ENCODE measurements at places on chromosomes 3 and 15.
A peak's percentile ranks its signal among the peaks of the same experiment; 100 is the strongest.

- DNase-seq: no peak
Observed at GRCh38 chr15:69955240-69955894, 142.3 kb downstream of the TLE3 start.

DNA sequence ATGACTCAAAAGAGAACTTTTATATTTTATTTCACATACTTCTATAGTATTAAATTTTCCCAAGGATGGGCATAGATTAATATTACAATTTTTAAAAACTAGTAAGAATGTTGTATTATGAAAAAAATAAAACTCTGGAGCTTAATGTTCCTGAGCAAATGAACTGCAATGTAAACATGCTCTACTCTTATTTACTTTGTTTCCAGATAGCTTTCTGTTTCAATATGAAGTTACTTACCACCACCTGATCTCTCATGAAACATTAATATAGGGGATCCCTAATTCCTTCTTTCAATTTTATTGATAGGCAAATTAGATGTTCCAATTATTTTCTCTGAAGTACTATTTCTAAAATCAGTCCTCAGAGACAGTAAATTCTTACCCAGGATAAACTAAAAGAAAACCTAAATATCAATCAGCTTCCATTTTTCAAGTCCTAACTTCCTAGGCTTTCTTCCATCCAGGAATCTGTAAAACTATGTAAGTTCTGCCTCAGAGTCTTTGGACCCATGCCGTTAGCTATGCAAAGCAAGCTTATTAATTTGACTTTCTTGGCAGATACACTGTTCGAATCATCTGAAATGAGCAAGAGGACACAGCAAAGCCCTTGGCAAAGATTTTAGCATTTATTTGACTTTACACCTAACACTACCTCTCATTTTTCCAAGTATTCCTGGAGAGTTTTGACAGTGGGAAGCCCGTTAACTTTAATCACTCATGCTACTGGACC lies 93.2 kb downstream of the PLCH1 start:
- DNase-seq: no peak

DNA sequence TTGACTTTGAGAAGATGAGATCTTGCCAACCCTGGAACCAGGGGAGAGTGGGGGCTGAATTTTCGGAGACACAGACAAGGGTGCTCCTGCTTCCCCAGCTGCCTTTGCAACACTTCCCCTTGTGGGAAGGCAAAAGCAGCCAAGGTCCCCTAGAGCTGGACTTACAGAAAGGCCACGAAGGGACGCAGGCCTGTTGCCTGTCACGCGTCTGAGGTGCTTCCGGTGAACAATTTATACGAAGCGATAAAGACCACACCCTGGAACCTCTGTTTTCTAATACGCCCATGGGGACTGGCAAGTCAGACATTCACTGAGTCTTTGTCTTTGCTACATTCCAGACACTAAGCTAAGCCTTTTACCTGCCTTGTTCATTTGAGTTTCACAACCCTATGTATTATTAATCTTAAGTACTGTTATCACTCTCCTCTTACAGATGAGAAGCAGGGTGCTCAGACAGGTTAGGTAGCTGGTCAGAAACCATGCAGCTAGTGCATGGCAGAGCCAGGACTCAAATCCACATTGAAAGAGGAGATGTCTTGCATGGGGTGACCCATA lies 13.2 kb downstream of the MEGF11 start:
- DNase-seq: peak; percentile 81

GRCh38 chr15:49900006-49900902 lies 218.8 kb downstream of the ATP8B4 start:
- no peak for DNase-seq

DNA sequence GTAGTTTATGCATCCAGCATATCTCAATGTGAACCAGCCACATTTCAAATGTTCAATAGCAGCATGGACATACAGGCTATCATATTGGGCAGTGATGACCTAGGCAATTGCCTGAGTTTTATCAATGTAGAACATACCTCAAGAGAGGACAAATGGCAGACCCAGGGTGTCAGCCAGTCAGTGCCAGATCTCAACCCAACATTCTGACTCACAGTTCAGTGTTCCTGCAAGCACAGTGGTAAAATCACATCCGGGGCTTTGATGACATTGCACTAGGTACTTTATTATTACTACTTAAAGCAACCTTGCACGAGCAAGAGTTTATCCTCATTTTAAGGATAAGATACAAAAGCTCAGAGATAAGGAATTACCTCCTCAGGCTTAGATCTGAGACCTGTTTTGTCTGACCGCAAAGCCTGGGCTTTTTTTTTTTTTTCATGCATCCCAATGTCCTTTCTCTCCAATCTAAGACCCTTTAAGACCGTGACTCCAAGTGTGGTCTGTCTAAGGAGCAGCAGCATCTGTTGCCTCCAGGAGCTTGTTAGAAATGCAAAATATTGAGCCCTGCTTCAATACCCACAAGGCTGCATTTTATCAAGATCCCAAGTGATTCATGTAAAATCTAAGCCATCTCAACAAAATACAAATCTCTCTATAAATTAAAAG lies 60.1 kb downstream of the SLC12A1 start:
- DNase-seq: no peak

GRCh38 chr3:15654891-15655290 lies 53.3 kb downstream of the BTD start:
- DNase-seq: no peak

GRCh38 chr15:35470441-35470840 lies 75.5 kb downstream of the DPH6 start:
- no peak for DNase-seq

DNA sequence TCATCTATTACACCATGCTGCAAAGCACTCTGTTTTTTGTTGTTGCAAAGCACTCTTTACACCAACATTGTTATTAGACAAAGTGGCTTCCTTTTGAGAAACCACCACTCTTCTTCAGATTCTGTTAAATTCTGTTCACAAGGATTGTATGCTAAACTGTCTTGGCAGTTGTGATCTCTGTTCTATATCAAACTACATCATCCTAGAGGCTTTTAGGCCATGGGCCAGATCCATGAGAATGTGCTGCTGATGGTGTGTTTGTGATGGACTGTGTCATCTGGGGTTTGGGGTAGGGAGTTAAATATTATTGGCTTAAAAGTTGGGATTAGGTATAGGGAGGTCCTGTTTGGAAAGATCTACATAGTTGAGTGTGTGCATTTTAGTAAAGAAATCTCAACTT lies 229.8 kb downstream of the GAP43 start:
- DNase-seq: no peak

- no peak for DNase-seq
Observed at GRCh38 chr15:70401709-70402108, 304.0 kb upstream of the TLE3 start.

DNA sequence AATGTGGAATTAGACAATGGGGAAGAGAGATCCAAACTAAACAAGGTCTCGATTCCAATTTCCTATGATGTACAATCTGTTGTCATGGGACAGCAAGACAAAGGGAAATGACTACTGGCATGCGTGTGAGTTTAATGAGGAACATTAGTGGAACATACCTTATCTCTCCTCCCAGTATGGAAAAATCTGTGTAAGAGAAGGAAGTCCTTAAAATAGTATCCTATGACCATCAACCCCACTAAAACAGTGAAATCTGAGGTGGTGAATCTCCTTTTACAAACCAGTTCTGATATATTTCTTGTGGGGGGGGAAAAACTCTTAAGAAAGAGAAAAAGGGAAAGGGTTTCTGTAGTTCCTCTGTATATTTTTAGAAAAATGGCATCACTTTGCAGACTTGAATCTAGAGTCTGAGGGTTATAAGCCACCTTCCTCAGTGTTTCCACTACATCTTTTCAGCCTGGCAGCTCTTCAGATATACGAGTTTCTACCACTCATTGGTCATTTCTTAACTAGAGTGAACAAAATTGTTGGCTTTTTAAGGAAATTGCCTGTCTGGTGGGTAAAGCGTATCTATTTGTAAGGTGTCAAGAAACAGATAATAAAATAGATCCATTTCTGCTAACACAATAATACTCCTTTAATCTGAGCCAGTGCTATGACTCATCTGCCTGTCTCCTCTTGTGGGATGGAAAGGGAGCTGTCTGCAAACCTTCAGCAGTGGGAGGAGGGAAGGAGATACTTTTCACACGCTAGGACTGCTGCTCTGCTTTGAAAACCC lies 3.0 kb upstream of the TNFAIP8L3 start:
- DNase-seq: no peak

DNA sequence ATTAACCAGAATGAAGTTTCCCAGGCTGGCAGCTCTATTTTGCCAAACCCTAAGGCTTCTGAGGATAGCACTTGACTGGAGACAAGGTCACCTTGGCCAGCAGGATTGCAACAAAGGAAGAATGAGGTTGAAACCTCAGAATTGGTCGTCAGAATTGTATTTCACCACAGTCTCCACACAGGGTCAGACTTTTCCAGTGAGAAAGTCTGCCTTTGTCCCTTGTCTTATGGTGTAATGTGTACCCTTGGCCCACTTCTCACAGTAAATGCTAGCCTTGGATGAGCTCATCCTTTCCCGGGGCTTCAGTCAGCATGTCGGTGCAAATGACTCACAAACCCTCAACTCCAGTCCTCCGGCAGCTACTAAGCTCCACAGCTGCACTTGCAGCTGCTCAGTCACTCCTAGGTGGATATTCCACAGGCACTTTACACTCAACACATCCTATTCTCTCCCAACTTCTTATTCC lies 19.7 kb downstream of the SSR3 start:
- peak; percentile 90 for DNase-seq

- no peak for DNase-seq
Observed at GRCh38 chr15:90351479-90352106, 491 bp upstream of the ZNF774 start.

- no peak for DNase-seq
Observed at GRCh38 chr3:184299488-184300377, 692 bp downstream of the PSMD2 start.

- DNase-seq: no peak
Observed at GRCh38 chr3:122903171-122903570, 108.3 kb downstream of the SLC49A4 start.

- no peak for DNase-seq
Observed at GRCh38 chr15:60573936-60574335, 95.0 kb upstream of the ICE2 start.

- DNase-seq: no peak
Observed at GRCh38 chr15:69518806-69519205, 66.2 kb downstream of the RPLP1 start.

DNA sequence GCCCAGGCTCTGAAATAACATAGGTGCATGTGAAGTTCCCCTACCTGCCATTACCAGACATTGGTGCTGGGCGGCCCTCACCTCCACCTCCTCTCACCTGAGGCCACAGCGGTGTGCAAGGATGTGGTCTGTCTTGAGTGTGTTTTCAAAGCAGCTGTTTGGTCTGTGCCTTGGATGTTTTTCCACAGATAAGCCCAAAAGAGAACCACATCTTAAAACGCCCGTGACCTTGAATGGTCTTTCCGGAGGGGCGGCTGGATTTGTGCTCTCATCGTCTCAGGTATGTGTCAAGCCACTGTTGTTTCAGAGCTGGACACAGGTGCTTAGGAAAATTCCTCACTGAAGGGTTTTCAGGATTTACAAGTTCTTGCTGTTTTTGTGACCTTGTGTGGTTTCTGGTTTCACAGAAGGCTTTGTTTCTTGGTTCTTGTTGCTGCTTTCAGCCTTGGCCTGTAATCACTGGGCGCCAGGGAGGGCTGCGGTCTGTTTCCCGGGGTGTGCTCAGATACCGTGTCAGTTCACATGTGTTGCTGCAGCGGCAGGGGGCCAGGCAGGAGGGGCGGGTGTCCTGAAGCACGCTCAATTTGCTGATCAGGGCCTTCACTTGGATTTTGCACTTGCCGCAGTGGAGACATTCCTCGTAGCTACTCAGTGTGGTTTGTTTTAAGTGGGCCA lies 128.4 kb downstream of the IGF1R start:
- peak; percentile 47 for DNase-seq

- DNase-seq: no peak
Observed at GRCh38 chr3:112126511-112126911, 6.5 kb downstream of the GCSAM start.

DNA sequence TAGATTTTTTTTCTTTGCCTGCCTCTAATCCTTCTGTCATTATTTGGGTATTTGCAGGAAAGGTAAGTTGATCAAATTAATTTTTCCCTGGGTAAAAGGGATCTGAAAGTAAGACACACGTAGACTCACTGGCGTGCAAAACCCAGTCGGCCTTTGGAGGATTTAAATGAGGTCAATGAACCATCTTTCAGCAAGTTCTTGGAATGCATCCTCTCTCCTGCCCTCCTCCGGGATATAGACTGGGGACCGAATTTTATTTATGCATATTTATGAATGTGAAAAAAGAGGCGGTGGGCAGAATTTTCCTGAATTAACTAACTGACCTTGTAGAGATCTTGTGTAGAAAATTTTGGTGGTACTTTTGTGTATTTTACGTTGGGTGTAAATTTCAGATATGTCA lies 2.2 kb downstream of the CADM2 start:
- DNase-seq: no peak

GRCh38 chr3:85632921-85633320 lies 674.1 kb downstream of the CADM2 start:
- no peak for DNase-seq
